Activated CD8-positive, alpha-beta memory T cell treated with anti-CD3 and anti-CD28 coated beads, Interleukin-2, amount 10 ng/mL, durations not matched to agents 7 days and 5 days (primary cell): ENCODE measurements at places on chromosomes 2 and 18. TPM values are rescaled to one million over a fixed set of nuclear protein-coding genes. Genes with fewer than 3 reads are reported as not detected.

Gene RGPD3
- total RNA-seq: not detected

Gene UGT1A3
- not detected for total RNA-seq

Gene KCNJ13
- not detected for total RNA-seq

Gene CDCA7
- total RNA-seq: 74.4 TPM

Gene AGXT
- total RNA-seq: not detected

Gene RTP5
- total RNA-seq: not detected

- DNase-seq: no peak
These were observed 70.3 kb downstream of the CERKL start for GRCh38 chr2:181586569-181587081.

DNA sequence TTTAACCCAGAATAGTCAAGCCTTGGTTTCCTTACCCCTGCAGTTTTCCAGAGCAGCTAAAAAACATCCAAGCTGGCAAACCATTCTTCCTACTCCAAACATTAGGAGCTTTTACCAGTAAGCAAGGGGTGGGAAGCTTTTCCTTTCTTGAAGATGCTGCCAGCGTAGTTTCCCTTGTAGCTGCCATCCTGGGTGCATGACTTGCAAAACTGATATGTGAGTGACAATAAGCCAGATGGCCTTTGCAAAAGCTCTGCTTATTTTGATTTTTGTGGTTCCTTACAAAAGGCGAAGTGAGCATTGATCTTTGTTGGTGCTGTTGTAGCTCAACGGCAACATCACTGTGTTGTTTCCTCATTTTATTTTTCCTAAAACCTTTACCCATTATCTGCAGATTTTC lies 138.8 kb downstream of the WDSUB1 start:
- DNase-seq: no peak

DNA sequence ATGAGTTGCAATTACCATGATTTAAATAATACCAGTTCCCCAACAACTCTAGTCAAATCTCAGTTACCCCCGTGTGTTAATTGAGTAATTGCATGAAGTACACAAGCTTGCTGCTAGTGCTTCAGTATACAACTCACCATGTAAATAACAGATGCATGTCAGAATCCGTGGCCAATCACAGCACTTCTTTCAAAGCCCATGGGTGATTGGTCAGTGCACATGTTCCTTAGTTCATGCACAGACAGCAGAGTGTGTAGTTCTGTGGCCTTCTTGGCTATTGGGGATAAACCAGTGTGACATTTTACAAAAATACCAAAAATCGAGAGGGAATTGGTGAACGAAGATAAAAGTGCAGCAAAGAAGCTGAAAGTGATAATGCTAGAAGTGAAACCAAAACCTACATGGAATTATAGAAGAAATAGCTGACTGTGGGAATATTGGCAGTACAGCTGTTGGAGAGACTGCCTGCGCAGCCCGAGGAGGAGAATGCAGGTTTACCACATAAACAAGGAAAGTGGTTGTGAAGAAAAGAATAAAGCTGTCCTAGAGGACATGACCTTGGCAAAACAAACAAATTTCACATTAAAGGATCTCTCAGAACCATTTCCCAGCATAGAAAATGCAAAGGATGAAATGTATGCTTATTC lies 59.4 kb downstream of the NEDD4L start:
- DNase-seq: no peak

DNA sequence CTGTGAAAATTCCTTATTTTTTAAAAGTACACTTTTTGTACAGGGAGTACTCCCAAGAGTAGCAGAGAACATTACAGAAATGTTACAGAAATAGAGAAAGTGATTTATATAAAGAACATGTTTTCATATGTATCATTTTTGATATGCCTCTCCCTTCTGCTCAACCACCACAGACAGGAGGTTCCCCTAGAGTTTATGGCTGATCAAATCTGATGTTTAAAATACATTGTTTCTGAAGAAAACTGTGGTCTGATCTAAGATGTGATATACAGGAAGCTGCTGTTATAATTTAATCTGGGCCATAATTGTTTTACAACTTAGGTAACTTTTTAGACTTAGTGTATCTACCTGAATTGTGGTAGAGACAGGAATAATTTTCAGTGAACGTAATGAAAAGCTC lies 37.0 kb downstream of the STAT4 start:
- DNase-seq: no peak

DNA sequence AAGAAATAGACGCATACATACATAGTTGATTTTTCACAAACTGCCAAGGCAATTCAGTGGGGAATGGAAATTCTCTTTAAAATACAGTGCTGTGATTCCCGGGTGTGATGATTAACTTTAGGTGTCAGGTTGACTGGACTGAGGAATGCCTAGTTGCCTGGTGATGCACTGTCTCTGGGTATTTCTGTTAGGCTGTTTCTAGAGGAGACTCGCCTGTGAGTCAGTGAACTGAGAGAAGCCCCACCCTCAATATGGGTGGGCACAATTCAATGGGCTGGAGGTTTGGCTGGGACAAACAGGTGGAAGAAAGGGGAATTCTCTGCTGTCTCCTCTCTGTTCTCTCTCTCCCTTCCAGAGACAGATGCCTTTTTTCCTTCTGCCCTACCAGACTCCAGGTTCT lies 187.6 kb downstream of the ARHGAP28 start:
- DNase-seq: no peak

GRCh38 chr2:135168204-135168856 lies 116.2 kb downstream of the RAB3GAP1 start:
- no peak for DNase-seq

DNA sequence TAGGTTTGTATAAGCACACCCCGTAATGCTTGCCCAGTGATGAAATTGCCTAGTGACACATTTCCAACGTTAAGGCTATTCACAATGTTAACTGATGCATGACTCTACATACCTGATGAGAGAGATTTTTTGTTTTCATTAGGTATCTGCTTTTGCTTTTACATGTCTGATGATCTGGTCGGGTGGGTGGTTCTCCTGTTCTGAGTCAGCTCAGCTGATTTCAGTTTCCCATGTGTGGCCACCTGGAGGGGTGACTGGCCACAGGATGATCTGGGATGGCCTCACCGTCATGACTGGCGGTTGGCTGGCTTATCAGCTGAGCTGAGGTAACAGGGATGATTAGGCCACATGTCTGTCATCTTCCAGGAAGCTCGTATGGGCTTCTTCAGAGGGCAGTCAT lies 33.8 kb upstream of the ACYP2 start:
- DNase-seq: peak; percentile 92
